Spleen (tissue), 13 donors: ENCODE measurements at places on chromosomes 3 and 15. TPM values are rescaled to one million over a fixed set of nuclear protein-coding genes. Genes with fewer than 3 reads are reported as not detected.

The SCAANT1 gene
- total RNA-seq, result not detected

DNA sequence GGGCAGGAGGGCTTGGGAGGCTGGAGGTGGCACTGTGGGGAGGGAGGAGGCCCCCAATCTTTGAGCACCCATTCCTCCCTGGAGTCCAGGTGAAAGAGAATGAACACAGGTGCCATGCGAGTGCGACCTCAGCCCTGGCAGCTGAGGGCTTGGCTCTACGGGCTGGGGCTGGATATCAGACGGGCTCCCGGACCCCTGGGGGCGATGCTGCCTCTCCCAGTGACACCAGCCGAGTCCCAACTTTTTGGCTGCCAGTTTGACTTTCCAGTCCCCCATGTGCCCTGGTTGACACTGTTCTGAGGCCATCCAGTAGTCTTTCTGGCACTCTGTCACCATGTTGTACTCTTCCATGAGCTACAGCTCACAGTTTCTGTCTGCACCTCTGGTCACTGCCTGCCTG lies 1.2 kb downstream of the VILL start:
- no peak for DNase-seq

The TMOD2 gene
- 14.6 TPM for total RNA-seq

- no peak for DNase-seq
Measured at GRCh38 chr3:138441742-138442141, 7.3 kb downstream of the ESYT3 start.

The GUCA1C gene
- total RNA-seq, result not detected

The PSTPIP1 gene
- 74.9 TPM for total RNA-seq
